ENCODE measurements at places on chromosomes 7 and 10. TPM values are rescaled to one million over a fixed set of nuclear protein-coding genes. Genes with fewer than 3 reads are reported as not detected.

PURB gene
- 4.1 TPM for polyA plus RNA-seq

PTPN20 gene
- polyA plus RNA-seq, result not detected

DNA sequence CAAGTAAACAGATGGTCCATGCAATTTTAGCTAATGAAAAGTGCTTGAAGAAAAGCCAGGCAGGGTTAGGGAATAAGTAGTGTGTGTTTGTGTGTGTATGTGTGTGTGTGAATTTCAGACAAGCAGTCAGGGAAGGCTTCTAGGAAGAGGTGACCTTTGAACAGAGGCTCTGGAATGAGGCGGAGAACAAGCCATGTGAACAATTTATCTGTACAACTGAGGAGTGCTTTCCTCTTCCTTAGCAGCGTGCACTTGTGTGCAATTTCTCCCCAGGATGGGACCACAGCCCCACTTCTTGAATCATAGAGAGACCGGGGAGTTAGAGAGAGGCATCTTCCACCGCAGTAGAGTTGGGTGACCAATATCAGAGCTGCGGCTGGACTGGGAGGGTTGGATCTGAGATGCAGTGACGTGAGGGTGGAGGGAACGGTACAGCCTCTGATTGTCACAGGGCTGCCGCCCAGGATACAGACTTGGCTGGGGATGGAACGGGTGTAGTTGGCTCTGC, 69.2 kb upstream of the FAM171A1 start:
- DNase-seq, result no peak

DNA sequence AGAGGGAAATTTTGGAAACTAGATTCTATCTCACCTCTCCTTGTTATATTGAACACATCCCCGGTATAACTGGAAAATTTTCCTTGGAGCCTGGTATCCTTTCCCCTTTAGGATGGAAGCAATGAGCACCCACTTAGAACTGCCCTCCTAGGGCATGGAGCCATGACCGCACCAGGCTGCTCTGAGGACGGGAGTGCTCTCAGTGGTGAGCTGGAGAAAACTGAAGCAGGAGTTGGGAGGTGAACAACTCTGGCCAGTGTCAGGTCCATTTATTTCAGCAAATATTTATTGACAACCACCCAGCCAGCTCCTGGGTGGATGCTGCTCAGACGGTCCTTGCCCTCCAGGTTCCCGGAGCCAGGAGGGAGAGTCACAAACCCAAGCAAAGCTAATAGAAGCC, 278.1 kb downstream of the WDR11 start:
- DNase-seq, result no peak

GRCh38 chr7:43757073-43757720, 1.3 kb upstream of the BLVRA start:
- no peak for DNase-seq

DNA sequence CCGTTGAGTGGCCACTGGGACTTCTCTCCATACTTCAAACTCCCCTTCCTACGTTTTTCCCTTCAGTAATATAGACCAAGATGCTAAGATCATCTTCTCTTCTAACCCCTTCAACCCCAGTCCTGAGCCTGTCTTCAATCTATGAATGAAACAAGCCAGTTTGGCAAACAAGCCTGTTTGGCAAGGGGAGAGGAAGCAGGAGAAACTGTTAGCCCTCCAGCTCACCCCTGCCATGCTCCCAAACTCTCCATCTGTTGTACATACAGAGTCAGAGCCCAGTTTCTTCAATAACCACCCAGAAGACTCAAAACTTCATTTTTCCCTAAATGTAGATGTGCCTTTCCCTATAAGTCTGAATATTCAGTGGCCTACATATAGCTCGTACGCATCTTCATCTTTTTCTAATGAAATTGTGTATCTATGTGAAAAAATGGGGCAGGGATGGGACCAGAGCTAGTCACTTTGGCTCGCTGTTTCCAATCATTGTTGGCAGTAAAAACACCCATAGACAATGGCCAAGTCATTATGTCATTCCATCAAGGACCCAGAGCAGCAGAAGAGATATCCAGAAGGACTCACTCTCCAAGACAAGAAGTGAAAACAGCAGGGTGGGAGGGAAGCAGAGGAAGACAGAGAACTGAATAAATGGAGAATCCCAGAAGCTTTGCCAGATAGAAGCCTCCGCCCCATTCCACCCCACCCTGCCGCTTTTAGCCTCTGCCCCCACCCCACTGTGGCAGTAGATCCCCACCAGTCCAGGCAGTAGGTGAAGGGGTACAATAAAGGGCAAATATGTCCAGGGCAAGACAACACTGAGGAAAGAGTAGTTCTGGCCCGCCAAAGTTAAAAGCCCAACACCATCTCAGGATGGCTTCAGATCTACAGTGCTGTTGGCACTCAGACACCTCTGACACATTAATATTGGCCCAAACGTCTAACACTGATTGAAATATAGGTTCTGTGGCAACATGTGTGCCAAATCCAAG, 87.3 kb downstream of the DOCK4 start:
- no peak for DNase-seq

GRCh38 chr7:149020483-149020882, 7.8 kb downstream of the PDIA4 start:
- no peak for DNase-seq

GRCh38 chr10:10878963-10879362, 138.7 kb upstream of the CELF2 start:
- no peak for DNase-seq
